ENCODE measurements at places on chromosomes 16 and 17.

DNA sequence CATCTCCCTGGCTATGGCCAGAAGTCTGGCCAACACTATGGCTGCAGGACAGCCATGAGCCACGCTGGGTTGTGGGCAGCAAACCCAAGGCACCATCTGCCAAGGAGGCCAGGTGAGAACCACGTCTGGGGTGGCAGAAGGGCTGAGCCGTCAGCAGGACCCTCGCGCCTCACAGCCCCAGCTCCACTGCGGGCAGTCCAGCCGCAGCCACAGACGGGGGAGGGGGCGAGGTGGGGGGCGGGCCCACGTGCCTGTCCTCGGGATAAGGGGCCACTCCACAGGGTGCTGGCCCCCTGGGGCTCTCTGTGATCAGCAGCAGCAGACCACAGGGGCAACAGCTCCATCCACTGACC is 6.5 kb upstream of the BAIAP2 start:
- DNase-seq, result no peak

DNA sequence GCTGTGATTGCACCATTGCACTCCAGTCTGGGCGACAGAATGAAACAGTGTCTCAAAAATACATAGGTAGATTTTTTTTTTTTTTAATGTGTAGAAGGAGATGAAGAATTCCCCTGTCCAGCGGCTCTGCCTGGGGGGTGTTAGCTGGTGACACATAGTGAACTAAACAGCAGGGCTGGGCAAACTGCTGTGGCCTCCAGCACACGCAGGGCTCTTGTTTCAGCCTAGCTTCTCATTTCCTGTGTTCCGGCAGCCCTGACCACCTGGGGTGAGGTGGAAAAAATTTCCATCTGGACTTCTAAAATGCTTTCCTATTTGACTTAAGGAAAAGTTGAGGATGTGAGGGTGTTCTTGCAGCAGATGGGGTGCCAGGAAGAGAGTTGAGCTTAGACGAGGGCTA is 33.3 kb upstream of the RGS9 start:
- DNase-seq, result no peak

DNA sequence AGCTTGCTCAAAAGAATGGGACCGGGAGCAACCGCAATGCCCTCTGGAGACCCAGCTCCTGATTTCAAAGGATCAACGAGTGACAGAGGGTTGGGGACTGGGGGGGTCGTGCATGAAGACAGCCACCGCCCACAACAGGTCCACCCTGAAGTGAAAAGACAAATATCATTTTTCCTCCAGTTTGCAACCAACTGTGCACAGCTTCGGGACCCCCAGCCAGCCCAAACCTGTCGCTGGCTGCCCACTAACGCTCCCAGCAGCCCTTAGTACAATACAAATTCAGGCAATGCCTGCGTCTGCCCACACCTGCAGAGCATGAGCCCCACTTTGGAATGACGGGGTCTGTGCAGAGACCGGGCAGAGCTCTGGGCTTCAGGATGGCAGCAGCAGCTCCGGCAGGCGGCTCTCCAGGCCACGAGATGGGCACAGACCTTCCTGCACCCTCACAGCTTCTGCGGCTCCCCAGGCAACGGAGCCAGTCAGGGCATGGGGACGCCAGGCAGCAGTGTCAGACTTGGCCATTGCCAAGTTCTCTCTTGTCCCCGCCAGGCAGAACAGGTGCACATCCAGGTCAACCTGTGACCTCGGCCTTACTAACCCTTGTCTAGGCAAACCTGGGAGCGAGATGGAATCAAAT is 60.1 kb downstream of the TBC1D16 start:
- no peak for DNase-seq

- no peak for DNase-seq
Observed at GRCh38 chr17:30433514-30433913, 43.7 kb upstream of the GOSR1 start.

- no peak for DNase-seq
Observed at GRCh38 chr17:81026266-81027036, 8.5 kb upstream of the BAIAP2 start.

DNA sequence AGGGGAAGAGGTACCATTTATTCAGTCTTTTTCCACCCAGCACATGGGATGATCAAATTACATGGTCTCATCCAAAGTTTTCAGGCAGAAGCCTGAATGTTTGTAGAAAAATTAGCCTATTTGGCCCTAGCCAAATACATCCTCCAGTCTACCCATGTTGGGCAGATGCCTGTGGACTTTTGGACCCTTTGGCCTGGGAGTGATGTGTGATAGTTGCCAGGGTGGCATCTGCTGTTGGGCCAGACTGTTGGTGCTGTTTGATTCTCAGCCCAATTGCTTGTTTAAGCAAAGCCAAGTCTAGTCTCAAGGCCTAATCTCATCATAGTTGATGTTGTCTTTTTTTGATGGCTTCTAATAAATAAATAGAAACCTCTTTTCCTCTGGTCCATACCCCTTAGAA is 419.0 kb downstream of the CDH13 start:
- no peak for DNase-seq

- no peak for DNase-seq
Observed at GRCh38 chr17:15654886-15655561, 29.1 kb downstream of the TRIM16 start.

- DNase-seq, result no peak
Observed at GRCh38 chr16:69179328-69180010, 7.5 kb upstream of the SNTB2 start.

Measured in effector memory CD4-positive, alpha-beta T cell (primary cell).